Glomerular endothelial cell (primary cell): ENCODE measurements at places on chromosomes 16 and 17. TPM values are rescaled to one million over a fixed set of nuclear protein-coding genes. Genes with fewer than 3 reads are reported as not detected.

GRCh38 chr16:57703416-57704010 lies 8.9 kb downstream of the DRC7 start:
- DNase-seq: no peak

TPSG1 gene
- not detected in 2 replicates for total RNA-seq

GRCh38 chr17:7977039-7977438 lies 25.4 kb upstream of the GUCY2D start:
- DNase-seq: no peak

EXOC3L1 gene
- 12.0 and 27.4 TPM in 2 replicates for total RNA-seq

DNA sequence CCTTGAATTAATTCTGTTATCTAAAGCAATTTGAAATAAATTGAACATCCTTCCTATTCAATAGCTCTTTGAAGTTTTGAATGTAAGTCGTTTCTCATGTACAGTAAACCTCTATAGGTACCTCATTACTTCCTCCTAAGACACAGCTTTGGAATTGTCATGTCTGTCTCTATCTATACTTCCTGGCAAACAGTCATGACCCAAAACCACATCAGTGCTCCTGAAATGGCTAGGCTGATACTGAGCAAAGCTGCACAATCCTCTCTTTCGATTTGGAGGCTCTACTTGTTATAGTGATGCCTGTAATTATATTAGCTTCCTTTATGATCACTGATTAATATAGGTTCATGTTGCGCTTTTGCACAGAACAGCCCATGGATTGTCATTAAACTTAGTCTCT lies 110.1 kb downstream of the ADAMTS18 start:
- no peak for DNase-seq

HSD17B2 gene
- 32.8 and 80.0 TPM in 2 replicates for total RNA-seq

DNA sequence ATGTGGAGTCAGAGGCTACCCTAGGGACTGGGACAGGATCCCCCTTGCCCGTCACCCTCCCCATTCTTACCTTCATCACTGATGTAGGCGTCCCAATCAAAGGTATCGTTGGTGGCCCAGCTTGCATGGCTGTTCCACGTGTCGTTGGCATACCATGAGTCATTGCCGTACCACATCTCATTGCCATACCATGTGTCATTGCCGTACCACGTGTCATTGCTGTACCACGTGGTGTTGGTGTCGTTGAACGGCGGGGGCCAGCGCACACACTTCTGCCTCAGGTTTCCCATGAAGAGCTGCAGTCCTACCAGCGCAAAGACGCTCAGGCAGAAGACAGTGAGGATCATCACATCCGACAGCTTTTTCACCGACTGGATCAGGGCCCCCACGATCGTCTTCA lies 4.8 kb downstream of the SCN4A start:
- DNase-seq: no peak
